ENCODE measurements at places on chromosomes 13 and 19.

DNA sequence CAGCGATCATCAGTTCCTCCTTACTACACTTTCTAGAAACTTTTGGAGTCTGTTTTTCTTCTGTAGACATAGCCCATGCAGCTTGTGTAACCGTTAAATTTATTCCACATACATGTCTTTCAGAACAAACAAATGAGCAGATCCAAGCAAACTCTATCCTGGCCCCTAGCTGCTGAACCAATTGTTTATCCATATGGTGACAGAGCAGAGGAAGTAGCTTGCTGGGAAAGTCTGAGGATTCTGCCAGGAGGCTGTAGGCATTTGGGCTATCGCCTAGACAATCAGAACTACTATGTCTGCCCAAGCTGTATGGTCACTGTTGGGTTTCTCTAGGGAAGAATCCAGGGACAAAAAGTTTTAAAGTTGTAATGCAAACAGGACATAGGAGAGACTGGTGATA, 343.7 kb downstream of the SPRY2 start:
- no peak for DNase-seq

- DNase-seq = no peak
Measured at GRCh38 chr13:26742691-26743358, 17.8 kb downstream of the GPR12 start.

DNA sequence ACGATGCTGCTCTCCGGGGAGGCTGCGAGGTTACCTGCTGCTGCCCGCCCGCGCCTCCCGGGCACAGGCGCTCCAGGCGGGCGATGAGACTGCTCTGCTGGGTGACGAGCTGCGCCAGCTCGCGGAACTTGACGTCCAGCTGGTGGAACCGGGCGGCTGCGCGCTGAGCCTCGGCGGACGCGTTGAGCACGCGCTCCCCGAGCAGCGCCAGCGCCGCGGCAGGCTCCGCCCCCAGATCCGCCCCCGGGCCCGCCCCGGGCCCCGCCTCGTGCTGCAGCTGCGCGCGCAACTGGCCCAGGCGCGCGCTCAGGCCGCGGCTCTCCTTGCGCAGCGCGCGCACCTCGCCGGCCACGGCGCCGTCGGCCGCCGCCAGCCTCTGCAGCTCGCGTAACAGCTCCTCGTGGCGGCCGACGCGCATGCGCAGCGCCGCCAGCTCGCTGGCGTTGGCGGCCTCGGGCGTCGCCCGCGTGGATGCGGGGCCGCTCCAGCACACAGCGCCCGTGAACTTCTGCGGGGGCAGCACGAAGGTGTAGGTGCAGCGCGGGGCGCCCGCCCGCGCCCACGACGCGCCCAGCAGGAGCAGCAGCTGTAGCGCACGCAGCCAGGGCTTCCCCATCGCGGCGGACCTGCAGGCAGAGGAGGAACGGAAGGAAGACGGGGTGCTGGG, 6.4 kb downstream of the ANGPTL6 start:
- peak; percentile 78 for DNase-seq

DNA sequence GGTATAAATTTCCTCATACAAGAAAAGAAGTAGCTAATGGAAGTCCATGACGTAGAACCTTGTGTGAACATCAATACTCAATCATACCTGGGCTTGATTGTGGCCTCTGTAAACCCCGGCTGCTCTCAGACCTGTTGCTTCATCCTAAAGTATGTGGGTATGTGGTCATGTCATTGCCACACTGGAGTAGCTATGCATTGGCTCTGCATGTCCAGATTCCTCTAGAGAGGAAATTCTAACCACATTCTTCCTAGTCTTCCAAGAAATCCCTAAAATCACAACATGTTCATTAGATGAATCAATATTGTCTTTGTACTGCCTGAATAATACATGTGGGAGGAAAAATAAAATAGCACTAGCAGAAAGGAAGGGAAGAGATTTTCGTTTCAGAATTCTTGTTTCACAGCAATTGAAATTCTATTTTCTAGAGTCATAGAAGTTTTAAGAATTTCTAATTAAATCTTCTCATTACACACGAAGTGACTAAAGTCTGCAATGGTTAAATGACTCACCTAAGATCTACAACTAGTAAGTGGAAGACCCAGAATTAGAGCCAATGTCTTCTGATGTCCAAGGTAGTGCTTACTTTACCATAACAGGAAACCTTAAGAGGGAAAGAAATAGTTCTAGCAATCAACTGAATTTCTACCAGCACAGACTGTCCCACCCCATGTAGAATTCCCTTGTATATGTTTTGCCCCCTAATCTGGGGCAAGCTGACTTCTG, 28.0 kb downstream of the RXFP2 start:
- DNase-seq = no peak

DNA sequence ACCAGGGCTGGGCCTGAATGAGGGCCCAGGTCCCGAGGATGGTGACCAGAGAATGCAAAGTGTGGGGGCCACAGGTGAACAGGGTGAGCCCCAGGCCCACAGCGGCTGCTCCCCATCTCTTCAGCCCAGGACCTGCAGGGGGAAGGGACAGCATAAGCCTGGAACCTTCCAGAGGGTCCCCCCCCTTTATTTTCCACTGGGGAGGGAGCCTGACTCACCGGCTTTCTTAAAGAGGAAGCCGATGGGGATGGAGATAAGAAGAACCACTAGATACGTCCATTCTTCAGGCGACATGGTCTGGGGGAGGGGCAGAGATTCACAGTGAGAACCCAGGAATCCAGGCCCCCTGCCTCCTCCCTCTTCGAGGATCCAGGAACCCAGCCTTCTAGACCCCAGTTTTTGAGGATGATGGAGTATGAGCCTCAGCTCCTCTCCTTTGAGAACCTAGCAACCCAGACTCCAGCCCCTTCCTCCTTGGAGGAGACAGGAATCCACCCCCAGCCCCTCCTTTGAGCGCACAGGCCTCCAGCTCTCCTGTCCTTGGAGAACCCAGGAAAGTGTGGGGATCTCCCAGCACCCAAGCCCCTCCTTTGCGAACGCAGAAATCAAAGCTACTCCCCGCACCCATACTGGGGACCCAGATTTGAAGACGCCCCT, 1.0 kb downstream of the MBOAT7 start:
- DNase-seq = no peak

GRCh38 chr13:78719367-78719766, 60.4 kb upstream of the OBI1 start:
- DNase-seq = no peak
